ENCODE measurements at places on chromosomes 16 and 17.

DNA sequence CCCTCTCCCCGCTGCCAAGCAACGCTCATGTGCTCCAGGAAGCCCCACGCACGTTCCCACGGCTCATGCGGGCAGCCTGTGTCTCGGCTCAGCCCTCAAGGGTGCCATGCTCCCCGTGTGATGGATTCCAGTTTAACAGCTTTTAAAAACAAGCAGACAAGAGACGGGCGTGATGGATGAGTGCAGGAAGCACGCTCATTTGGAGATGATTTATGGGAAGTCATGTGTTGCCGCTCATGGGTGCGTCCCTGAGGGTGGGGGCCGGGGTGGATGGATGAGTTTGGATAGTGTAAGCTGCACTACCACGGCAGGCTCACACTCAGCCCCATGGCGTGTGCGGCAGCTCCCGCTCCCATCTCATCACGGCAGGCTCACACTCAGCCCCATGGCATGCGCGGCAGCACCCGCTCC is 132.8 kb downstream of the RBFOX3 start:
- no peak for DNase-seq

DNA sequence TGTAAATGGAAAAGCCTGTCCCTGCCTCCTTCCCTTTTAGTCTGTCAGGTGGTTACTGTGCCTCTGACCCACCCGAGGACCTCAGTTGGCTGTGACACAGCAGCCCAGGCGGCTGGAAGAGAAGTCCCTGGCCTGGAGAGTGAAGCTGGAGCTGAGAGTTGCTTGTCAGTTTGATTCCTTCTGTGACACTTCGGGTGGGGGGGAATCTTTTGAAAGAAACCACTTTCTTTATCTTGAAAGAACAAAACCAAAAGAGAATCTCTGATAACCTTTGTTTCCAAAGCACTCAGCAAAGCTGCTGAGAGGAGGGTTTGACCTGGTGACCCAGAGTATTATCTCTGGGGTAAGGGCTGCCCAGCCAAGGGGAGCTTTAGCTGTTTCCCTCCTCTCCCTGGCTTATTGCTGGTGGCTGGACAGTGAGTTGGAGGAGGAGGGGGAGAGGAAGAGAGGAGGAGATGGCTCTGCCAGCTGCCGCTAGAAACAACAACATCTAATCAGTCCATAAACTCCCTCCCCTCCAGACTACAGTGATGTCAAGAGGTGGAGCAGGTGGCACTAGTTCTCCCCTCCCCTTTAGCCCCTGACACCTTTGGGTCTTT is 34.0 kb downstream of the YPEL2 start:
- DNase-seq: peak; percentile 51

DNA sequence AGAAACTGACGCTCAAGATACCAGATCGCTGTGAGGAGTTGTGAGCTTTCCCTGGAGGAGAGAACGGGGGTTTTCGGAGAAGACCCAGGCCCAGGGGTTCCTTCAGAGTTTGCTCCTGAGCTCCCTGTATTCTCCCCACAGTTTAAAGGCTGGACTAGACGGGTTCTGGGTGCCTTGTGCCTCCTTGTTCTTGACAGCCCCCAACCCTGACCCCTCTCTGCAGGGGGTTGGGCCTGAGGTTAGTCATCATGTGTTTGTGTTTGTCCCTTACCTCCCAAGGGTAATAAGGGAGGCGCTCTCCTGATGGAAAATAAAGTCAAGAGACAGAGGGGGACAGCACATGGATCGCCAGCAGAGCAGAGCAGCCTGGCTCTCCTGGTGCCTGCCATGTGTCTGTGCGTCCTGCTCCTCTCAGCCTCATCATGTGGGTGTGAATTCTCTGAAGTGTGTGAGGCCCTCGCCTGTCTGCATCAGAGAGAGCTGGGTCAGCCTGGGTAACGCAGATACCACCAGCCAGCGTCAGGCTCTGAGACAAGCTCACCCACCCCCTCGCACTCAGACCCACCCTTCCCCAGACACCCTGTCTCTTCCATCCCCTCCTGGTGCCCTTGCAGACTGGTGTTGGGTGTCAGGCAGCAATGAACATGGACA is 8.7 kb downstream of the HEXIM2 start:
- no peak for DNase-seq

- DNase-seq: peak; percentile 86
These were observed 24.8 kb upstream of the BPTF start for GRCh38 chr17:67800495-67800928.

DNA sequence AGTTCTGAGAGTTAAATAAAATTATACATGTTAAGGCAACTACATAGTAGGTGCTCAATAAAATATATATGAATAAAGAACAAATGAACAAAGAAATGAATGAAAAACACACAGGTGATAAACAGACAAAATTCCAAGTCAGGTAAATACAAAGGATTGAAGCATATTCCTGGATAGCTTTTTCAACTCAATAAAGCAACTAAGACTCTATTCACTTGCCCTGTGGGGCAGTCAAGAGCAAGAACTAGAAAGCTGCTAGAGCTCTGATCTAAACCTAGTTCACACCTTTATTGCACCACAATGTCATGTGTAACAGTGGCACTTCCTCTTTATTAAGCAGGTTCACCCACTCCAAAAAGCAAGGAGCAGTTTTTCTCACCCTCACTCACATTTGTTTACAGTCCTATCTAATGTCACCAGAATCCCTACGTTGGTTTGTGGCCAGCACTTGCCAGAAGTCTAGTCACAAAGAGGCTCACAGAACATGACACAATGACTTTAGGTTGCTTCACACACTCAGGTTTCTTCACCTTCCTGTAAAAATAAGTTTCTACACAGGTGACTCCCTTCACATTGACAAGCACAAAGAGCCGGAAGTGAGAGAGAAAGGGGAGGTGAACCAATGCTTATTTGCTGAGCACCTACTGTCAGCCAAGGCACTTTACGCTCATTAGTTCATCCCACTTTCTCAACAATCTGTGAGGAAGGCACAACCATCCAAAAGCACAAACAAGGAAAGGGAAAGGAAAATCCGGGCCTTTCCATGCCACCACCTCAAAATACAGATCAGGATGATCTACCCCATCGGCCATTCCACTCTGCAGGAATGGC is 70.8 kb downstream of the XPO6 start:
- DNase-seq: no peak

- peak; percentile 73 for DNase-seq
These were observed 30.0 kb downstream of the TBC1D16 start for GRCh38 chr17:80005360-80006338.

DNA sequence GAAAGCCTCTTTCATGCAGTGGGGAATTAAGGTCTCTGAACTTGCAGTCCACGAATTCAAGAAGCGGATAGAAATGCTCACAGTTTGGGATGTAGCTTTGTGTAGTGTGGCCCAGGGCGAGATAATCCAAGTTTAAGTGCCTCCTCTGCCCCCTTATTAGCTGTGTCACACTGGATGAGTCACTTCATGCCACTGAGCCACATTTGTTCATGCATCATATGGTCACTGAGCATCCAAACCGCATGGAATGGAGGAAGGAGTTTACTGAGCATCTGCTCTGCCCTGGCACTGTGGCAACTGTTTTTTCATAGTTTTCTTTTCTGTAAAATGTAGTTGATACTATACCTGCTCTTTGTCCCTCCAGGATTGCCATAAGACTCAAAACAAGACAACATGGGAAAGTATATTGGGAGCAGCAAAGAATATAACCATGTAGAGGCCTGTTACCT is 15.1 kb upstream of the DHX8 start:
- DNase-seq: no peak

DNA sequence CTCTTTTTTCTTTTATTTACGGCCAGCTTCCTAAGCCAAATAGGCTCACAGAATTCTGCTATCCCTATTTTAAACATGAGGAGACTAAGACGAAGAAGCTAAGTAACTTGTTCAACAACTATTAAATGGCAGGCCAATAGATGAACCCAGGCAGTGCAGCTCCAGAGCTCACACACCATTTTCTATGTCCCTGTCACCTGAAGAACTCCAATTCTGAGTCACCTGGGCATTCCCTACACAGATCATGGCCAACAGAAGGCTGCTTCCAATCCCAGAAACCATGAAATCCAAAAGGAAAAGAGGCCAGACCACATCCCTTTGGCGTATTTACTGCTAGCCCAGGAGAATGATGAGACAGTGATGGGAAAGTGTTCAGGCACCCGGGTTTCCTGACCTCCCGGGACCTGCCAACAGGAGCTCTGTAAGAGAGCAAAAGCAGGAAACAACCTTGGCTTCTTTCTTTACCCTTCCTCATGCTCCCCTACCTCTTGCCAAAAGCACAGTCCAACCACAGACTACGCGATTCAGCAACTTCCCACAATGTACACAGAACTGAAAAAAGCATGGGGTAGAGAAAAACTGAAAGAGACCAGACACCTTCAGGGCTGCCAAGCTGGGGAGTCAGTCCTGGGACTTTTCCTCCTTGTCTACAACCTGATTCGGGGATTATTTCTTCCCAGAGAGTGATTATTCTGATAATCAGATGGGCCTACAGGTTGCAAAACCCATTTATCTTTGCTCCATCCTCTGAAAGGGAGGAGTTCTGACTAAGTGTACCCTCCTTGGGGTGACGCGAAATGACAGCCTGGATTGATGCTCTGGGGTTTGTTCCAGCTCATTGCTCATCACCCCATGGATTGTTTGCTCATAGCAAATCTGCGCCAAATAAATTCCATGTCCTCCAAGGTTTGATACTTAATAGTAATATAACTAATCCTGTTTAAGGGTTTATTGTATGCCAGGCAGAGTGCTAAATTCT is 47.8 kb upstream of the HAS3 start:
- no peak for DNase-seq

GRCh38 chr16:67664258-67664657 is 2.3 kb downstream of the ENKD1 start:
- no peak for DNase-seq

GRCh38 chr17:49906531-49907136 is 58.8 kb upstream of the TAC4 start:
- no peak for DNase-seq

DNA sequence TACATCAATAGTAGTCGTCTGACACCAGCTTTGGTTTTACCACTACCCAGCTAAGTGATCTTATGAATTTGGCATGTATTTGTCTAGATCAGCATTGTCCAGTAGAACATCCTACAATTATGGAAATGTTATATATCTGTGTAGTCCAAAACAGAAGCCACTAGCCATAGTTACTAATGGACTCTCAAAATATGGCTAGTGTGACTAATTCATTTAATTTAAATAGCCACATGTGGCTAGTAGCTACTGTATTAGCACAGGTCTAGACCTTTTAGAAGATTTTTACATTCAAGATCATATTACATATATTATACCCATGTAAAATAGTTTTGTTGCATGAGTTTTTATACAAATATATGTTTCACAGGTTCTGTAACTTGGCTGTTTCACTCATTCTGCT is 27.0 kb upstream of the NFAT5 start:
- no peak for DNase-seq

- DNase-seq: peak; percentile 37
These were observed 3.7 kb downstream of the CCNF start for GRCh38 chr16:2432801-2433505.

GRCh38 chr17:32323811-32324491 is 18.0 kb downstream of the C17orf75 start:
- DNase-seq: no peak

GRCh38 chr16:75535901-75536300 is at the start of gene CHST5:
CHST5 (minus strand) TSS chr16:75536108; CDS start chr16:75530384, 5,724 bp downstream.
- DNase-seq: no peak

- DNase-seq: peak; percentile 75
These were observed 694 bp downstream of the NF1 start for GRCh38 chr17:31095236-31096105.

DNA sequence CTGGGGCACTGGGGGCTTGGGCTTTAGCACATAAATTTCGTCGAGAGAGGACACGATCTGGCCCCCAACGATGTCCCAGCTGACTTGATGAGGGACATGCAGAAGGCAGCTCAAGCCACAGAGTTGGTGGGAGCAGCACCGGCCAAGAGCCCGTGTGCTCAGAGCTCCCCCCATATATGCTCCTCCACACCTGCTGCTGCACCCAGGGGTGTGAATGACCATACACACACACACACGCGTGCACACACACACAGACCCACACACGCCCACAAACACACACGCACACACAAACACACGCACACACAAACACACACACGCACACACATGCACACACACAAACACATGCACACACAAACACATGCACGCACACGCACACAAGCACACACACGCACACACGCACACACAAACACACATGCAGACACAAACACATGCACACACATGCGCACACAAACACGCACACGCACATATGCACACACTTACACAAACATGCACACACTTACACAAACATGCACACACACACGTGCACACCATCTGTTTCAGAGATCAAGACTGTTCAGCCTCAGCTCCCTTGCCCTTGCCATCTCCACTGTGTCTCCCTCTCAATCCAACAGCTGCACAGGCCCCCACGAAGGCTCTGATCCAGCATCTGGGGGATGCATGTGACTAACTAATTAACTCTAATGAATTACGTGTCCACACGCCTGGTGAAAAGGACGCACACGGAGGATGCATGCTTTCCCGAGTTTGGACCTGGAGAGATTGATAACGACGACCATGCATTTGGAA is 85.6 kb upstream of the TNRC6C start:
- peak; percentile 10 for DNase-seq

DNA sequence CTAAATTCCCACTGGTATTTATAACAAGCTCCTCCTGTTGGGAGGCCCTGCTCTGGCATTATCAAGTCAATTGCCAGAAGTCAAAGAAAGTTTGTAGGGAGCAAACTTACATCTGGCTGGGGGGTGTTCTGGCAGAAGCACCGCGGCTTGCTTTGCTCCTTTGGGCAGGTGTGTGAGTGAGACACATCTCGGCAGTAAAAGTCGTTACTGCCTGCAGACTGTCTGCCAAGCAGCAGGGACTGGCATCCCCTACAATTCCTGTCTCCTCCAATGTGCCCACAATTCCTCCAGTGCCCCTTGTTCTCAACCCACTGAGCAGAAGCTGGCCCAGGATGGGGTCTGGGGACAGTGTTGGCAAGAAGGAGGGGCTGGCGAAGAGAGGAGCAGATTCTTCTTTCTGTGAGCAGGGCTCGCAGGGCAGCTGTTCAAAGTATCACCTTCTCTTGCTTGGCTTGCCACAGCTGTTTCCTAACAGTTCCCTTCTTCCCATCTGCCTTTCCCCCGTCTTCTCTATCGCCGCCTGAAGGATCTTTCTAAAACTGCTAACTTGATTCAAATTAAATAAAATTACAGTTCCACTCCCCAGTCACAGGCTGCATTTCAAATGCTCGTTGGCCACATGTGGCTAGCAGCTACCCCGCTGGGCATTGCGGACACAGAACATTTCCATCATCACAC is 30.2 kb downstream of the SPACA3 start:
- no peak for DNase-seq

GRCh38 chr16:78706637-78707036 is 607.2 kb downstream of the WWOX start:
- DNase-seq: no peak

DNA sequence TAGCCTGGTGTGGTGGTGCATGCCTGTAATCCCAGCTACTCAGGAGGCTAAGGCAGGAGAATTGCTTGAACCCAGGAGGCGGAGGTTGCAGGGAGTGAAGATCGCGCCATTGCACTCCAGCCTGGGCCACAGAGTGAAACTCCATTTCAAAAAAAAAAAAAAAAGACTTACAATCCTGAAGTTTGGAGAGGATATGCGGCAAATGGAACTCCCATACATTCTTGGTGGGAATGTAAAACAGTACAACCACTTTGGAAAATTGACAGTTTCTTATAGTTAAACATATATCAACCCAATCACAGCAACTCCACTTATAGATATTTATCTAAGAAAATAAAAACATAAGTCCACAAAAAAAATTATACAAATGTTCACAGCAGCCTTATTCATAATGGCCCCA is 11.9 kb downstream of the GFOD2 start:
- DNase-seq: no peak

GRCh38 chr17:28053044-28053670 is 10.7 kb downstream of the NLK start:
- DNase-seq: no peak

All from right cardiac atrium (tissue), 5 donors.